NCI-H748 treated with DMSO at 0.1 percent for 48 hours (cell line): ENCODE measurements at places on chromosomes 2 and 18.

- DNase-seq = no peak
Observed at GRCh38 chr18:7201096-7201495, 29.8 kb upstream of the LRRC30 start.

DNA sequence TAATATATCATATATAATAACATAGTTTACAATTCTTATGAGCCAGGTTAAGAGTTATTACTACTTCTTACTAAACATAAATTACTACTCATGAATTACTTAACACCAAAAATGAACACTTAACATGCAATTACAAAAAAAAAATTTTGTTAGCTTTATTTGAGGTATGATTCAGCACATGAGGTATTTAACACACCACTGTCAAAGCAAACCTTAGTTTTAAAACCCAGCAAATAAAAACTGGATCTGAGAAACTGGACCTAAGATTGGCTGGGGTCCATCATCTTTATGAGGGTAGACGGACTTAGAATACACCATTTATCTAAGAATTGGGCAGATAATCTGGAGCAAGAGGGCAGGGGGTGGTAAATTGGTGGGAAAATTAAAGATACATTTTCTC, 81.8 kb upstream of the CREB1 start:
- no peak for DNase-seq

DNA sequence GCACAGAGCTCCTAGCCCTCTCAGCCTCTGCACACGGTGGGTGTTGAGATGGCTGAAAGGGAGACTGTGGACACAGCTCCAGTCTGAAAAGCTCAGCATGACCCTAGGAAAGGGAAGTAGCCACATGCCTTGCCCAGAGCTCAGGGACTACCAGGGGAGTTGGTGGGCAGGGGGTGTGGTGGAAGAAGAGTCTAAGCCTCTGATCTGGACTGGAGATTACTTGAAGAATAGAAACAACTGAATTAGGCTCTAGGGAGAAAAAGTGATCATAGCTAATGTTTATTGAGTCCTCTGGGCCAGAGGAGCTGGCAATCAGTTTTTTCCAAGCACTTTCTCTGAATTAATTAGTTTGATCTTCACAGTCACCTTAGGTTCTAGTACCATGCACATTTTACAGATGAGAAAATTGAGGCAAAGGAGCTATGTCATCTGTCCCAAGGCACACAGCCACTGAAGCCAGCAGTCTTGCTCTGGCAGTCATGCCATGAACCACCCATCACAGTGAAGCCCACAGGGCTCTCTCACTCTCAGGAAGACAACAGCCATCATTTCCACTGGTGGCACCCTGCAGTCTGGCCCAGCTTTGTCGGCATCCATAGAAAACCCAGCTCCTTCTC, 10.3 kb downstream of the SDC1 start:
- no peak for DNase-seq

DNA sequence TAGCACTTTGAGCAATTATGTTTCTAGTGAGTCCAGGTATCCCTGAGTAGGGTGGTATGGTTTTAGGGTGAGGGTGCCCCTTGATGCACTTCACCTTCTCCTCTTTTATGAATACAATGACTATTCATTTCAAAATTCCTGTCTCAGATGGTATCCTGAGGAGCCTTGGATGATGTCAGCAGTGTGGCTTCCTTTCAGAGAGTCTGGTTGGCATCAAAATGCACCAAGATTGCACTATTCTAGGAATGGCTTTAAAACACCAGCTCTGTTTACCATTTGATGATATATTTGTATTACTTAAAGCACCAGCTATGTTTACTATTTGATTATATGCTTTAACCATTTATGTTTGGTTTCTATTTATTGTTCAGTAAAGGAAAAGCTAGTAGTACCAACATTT, 141.0 kb downstream of the FMNL2 start:
- DNase-seq = no peak

DNA sequence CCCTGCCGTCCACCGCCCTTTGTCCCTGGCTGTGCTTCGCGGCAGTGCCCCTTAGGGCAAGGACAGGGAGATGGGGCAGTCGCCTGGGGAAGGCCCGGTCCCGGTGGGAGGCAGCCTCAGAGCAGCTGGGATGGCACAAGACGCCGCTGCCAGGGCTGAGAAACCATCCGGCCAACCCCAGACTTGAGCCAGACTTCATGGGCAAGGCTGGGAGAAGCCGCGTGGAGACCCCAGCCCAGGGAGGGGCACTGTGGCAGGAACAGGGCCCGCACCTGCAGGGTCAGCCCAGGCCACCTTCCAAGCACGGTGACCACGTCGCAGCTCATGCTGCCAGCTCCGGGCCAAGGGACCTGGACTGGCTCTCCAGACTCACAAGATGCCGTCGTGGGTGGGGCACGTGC, 84.0 kb downstream of the NFATC1 start:
- DNase-seq = no peak

DNA sequence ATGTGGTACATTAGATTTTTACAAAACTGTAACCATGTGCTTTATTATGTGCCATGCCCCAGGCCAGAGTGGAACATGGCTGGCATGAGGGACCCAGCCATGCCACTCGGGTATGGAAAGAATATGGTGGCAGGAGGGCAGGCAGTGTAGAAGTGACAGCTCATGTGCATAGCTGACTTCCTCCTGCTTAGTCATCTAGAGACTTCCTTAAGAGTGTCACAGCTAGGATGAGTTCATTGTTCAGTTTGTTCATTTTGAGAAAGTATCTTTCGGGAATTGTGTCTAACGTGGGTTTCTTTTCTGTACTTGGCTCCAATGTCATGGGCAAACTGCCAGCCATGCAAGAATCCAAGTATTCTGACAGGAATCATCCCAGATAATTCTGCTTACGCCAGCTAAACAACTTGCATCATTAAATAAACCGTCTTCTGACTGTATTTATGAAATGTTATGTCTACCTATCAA, 94.3 kb upstream of the ITGB6 start:
- DNase-seq = no peak

DNA sequence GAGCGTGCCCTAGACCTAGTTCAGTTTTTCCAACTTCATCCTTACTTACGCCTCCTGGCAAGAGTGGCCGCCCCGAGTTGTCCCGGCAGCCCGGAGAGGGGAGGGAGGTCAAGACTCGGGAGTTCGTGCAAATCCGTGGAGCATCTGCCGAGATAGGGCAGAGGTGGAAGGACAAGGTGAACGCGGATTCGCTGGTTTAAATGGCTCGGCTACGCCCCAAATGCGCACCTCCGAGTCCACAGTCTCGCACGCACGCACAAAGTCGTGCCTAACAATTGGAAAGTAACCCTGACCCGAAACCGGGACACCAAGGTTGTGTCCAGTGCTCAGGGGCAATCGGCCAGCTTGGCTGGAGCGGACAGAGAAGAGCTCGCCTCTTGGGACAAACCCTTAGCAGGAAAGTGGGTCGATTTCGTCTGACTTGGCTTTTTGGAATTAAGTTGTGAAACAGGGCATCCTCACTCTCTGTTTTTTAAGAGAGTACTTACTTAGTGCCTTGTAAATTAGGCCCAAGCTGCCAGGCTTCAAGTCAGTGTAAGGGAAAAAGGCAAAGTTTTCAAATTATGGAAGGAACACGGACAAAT, 726 bp upstream of the SS18 start:
- peak; percentile 83 for DNase-seq
